Uterus (tissue), 4 donors: ENCODE measurements at places on chromosomes 7 and 10.

DNA sequence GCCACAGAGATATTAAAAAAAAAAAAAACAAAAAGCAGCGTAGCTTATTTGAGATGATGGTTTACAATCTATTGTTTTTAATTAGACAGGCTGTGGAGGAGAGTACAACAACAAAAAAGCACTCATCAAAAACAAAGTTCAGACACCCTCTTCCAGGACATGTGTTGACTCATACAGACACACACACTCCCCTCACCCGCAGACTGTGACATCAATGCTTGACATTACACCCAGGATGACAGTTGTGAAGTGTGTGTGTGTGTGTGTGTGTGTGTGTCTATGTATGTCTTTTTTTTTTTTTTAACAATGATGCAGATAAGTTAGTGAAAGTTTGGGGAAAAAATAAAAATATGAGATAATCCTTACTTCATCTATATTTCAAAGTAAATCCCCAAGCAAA is 303.6 kb downstream of the GPAM start:
- DNase-seq: no peak

- DNase-seq: no peak
These were observed 3.1 kb downstream of the ANKRD22 start for GRCh38 chr10:88848499-88848898.

DNA sequence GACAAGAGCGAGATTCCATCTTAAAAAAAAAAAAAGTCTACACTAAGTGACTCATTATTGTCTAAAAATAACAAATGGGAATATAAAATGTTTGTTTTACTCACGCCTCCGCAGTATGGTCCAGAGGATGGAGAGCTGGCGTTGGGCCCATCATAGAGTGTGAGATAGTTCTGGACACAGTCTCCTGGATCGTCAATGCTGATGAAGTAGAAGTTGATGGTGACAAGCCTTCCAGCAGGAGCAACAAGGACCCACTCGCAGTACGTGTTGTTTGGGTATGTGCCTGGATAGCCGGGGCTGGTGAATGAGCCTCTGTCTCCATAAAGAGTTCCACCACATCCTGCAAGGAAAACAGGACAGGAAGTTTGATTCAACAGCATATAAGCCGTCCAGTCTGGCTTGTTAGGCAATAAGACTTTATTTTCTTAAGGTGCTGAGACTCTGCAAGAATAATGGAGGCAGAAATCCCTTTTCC is 11.5 kb upstream of the RSU1 start:
- peak; percentile 57 for DNase-seq

GRCh38 chr7:155574556-155575290 is 28.4 kb upstream of the CNPY1 start:
- DNase-seq: no peak

DNA sequence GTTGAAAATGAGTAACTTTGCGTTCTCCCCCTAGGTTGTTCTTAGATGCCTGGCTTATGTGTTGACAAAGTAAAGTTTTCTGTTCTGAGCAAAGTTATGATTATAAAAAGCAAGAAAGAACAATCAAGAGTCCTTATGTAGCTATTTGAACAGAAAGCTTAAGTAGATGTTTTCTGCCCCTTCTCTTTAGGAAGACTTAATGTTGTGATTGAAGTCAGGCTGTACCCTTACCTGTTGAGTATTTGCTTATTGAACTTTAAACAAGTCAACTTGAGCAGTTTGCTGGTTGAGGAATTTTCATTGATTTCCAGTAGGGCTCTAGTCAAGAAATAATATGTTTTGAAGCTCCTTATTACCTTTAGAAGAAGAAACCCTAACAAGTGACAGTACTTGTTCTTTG is 33.9 kb upstream of the VDAC2 start:
- no peak for DNase-seq

- no peak for DNase-seq
These were observed 199.2 kb downstream of the HECW1 start for GRCh38 chr7:43311694-43312093.

- DNase-seq: no peak
These were observed 180.6 kb upstream of the AGR3 start for GRCh38 chr7:17062151-17063044.

DNA sequence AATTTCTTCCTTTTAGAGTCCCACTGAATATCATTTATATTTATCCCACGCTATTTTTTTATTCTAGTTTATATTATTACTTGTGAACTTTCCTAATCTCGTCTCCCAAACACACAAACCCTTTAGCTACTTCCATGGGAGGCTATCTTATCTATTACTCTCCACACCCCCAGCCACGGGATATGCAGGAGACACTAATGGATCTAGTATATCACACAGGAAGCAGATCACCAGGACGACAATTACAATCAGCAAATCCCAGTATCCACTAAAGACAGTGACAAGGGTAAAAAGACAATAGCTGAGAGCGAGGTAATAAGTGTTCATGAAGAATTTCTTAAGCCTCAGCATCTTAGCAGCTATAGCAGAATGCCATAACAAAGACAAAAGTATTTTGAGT is 3.8 kb upstream of the AKR1E2 start:
- DNase-seq: no peak

GRCh38 chr7:137850571-137850970 is 3.8 kb upstream of the DGKI start:
- DNase-seq: no peak

- no peak for DNase-seq
These were observed 24.7 kb downstream of the ANTXRL start for GRCh38 chr10:46311501-46311951.

DNA sequence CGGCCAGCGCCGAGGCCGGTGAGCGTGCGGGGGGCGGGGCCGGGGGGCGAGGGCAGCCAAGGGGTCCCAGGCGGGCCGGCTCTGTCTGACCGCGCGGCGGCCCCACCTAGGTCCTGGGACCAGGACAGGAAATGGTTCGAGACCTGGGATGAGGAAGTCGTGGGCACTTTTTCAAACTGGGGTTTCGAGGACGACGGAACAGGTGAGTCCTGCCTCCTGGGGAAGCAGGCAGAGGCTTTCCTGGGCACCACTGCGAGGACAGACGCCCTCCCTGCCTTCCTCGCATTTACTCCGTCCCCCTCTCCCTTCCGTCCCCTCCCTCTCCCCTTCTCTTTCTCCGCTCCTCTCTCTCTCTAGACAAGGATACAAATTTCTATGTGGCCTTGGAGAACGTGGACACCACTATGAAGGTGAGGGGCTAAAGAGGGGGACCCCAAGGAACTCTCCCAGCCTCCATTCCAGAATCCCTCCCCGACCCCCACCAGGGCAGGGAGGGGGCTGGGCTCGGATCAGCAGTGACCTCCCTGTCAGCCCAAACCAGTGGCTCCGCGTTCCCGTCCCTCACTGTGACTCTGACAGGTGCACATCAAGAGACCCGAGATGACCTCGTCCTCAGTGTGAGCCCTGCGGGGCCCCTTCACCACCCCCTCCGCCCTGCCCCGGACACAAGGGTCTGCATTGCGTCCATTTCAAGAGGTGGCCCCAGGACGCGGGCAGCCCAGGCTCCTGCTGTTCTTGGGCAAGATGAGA is 2.6 kb upstream of the MUC12 start:
- DNase-seq: no peak

DNA sequence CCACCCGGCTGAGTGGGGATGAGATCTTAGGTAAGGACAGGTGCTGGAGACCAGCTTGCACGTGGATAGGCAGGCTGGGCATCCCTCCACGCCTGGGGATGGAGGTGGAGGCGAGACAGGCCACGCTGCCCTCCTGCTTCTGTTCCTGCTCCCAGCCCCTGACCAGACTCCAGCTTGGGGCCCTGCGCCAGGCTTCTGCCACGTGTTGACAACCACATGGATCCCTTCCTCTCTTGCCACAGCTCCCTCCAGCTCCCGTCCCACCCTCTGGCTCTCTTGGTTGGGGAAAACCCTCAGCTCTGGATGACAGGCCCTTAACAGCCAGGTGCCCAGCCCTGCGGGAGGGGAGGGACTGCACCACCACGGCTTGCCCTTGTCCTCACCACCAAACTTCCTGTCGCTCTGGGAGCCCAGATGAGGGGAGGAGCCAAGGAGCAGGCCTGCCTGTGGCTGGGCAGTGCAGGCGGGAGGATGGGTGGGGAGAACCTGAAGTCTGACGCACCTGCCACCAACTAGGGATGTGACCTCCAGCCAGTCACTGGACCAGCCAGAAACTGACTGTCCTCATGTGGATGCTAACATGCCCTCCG is 36.0 kb downstream of the KCNH2 start:
- DNase-seq: no peak

- DNase-seq: no peak
These were observed 13.9 kb downstream of the PRSS2 start for GRCh38 chr7:142784716-142785115.

DNA sequence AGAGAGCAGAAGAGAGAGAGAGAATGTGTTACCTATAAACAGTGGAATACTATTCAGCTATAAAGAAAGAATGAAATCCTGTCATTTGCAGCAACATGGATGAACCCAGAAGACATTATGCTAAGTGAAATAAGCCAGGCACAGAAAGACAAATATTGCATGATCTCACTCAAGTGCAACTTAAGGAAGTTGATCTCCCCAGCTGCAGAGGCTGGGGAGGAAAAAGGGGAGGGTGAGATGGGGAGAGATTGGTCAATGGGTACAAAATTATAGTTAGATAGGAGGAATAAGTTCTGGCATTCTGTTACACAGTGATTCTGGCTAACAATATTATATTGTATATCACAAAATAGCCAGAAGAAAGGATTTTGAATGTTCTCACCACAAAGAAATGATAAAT is 11.2 kb upstream of the JAZF1 start:
- DNase-seq: no peak

- DNase-seq: no peak
These were observed 17.4 kb downstream of the ITGB1 start for GRCh38 chr10:32940321-32941301.

DNA sequence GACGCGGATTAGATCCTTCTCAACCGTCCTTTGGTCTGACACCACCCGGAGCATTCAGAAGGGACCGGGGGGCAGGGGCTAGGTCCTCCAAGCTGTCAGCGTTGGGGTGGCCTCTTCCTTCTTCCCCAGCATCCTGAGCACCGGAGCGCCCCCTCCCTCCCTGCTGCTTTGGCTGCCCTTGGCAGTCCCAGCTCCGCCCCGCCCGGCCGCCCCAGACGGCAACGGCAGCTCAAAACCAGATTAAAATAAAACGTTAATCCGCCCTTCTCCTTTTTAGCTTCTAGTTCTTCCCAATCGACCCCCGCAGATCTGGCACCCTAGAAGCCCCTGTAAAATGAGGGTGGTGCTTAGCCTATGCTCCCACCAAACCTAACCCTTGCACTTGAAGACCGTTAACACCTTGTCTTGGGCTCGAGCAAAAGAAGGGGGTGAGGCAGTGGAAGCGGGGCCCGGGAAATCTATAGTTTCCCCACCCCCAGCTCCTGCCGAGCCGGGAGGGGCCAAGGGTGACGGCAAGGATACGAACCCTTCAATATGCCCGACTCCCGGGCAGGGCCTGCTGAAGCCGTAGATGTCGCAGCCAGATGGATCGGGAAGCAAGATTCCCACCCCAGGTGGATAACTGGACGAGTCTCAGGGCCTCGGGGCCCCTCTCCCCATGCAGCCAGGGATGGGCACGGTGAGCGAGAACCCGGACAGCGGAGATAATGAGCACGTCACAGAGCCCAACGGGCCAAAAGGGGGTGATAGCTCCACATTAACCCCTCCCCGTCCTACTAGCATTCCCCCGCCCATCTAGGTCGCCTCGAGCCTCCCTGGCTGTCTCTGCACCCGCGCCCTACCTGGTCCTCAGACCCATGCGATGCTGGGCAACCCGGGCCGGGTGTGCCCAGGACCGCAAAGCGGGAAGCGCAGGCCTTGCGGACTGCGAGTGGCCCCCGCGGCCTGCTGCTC is 169.7 kb downstream of the NRF1 start:
- DNase-seq: no peak

- DNase-seq: no peak
These were observed 44.6 kb downstream of the WDR37 start for GRCh38 chr10:1100691-1101368.
